Forelimb muscle (tissue), 1 donor: ENCODE measurements at places on chromosomes 12 and 14. TPM values are rescaled to one million over a fixed set of nuclear protein-coding genes. Genes with fewer than 3 reads are reported as not detected.

CEBPE gene
- 0.11 TPM for polyA plus RNA-seq

GPR137C gene
- polyA plus RNA-seq, result 4.2 TPM

CLEC4C gene
- 0.23 TPM for polyA plus RNA-seq

ATF7 gene
- 49.7 TPM for polyA plus RNA-seq

KRT74 gene
- not detected for polyA plus RNA-seq

MAPKAPK5 gene
- polyA plus RNA-seq, result 32.1 TPM

SLC2A14 gene
- polyA plus RNA-seq, result 0.47 TPM

BDKRB2 gene
- polyA plus RNA-seq, result 1.1 TPM

IFNG-AS1 gene
- 0.15 TPM for polyA plus RNA-seq

WASHC4 gene
- polyA plus RNA-seq, result 33.0 TPM

CLEC2B gene
- polyA plus RNA-seq, result 1.9 TPM

GRIN2B gene
- polyA plus RNA-seq, result 0.03 TPM

E2F7 gene
- 2.9 TPM for polyA plus RNA-seq

OVCH1 gene
- 0.54 TPM for polyA plus RNA-seq

ENDOU gene
- 0.71 TPM for polyA plus RNA-seq

LPAR5 gene
- 1.1 TPM for polyA plus RNA-seq

SPIC gene
- not detected for polyA plus RNA-seq

HOXC5 gene
- polyA plus RNA-seq, result 0.52 TPM

BCL2L14 gene
- not detected for polyA plus RNA-seq

TAS2R50 gene
- not detected for polyA plus RNA-seq

RPS6KL1 gene
- polyA plus RNA-seq, result 13.5 TPM

C12orf75 gene
- 4.9 TPM for polyA plus RNA-seq

IKZF4 gene
- polyA plus RNA-seq, result 9.4 TPM

CAPZA3 gene
- not detected for polyA plus RNA-seq

SALL2 gene
- 10.5 TPM for polyA plus RNA-seq

CRACR2A gene
- 1.3 TPM for polyA plus RNA-seq

C12orf54 gene
- 0.44 TPM for polyA plus RNA-seq

CCDC175 gene
- not detected for polyA plus RNA-seq

CLEC2D gene
- polyA plus RNA-seq, result 11.7 TPM

GPR84 gene
- 0.15 TPM for polyA plus RNA-seq

USP30 gene
- polyA plus RNA-seq, result 12.7 TPM

KCTD10 gene
- polyA plus RNA-seq, result 27.6 TPM

NPAS3 gene
- 4.0 TPM for polyA plus RNA-seq

TAS2R30 gene
- polyA plus RNA-seq, result 0.39 TPM

KRT2 gene
- not detected for polyA plus RNA-seq

TRAFD1 gene
- polyA plus RNA-seq, result 23.0 TPM

KLRG1 gene
- polyA plus RNA-seq, result 3.9 TPM

FAM181A gene
- not detected for polyA plus RNA-seq

SYNDIG1L gene
- polyA plus RNA-seq, result 0.05 TPM

LRFN5 gene
- 7.0 TPM for polyA plus RNA-seq

ALKBH1 gene
- 11.0 TPM for polyA plus RNA-seq

PACS2 gene
- polyA plus RNA-seq, result 88.1 TPM

FGF6 gene
- polyA plus RNA-seq, result 58.5 TPM

MSI1 gene
- 4.4 TPM for polyA plus RNA-seq

HOXC6 gene
- polyA plus RNA-seq, result 4.7 TPM

HVCN1 gene
- polyA plus RNA-seq, result 4.7 TPM

SMOC1 gene
- 5.1 TPM for polyA plus RNA-seq
